ENCODE measurements at places on chromosomes 6 and 20.

DNA sequence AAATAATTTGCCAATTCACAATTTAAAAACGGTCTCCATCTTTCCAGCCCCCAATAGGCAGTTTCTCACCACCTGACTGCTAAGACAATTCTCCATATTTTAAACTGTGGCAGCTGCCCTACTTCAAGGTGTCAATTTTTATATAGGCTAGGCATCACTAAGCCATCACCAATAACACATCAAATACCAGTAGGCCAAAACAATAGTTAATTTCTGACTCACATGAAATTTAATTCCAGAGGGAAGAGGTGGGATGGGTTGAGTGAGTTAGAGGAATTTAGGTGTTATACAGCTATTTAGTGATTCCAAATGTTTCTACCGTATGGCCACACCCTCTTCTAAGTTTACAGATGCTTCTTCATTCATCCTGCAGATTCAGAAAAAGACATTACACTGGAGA, 49.9 kb downstream of the GFRAL start:
- DNase-seq = no peak

DNA sequence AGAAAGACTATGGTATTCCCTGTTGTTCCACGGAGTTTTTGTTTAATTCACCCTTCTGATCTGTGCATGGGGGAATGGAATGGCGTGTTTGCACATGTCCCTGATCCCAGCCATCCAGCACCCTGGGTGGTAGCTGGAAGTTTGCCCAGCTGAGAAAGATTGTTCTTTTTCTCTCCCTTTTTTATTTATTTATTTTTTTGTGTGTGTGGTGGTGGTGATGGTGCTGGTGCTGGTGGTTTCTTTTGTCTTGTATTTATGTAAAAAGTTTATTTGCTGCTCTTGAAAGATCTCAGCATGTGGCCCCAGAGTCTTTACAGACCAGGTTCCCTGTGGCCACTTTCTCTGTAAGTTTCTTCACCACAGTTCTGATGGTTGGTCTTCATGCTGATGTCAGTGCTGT, 372.6 kb downstream of the UTRN start:
- no peak for DNase-seq

GRCh38 chr20:24773168-24773567, 175.9 kb upstream of the CST7 start:
- no peak for DNase-seq

GRCh38 chr6:7731294-7731693, 5.4 kb downstream of the BMP6 start:
- no peak for DNase-seq

DNA sequence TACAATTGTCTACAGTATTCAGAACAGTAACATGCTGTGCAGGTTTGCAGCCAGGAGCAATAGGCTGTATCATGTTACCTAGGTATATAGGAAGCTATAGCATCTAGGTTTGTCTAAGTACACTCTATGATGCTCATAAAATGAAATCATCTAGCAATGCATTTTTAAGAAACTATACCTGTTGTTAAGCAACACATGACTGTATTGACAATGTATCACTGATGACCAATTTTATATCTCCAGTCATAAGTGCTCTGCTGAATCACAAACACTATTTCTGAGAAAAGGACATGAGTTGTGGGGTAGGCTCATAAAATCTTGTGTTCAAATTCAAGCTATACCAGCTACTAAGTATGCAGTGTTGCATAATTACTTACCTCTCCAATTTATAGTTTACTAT, 501.3 kb downstream of the CD109 start:
- no peak for DNase-seq

DNA sequence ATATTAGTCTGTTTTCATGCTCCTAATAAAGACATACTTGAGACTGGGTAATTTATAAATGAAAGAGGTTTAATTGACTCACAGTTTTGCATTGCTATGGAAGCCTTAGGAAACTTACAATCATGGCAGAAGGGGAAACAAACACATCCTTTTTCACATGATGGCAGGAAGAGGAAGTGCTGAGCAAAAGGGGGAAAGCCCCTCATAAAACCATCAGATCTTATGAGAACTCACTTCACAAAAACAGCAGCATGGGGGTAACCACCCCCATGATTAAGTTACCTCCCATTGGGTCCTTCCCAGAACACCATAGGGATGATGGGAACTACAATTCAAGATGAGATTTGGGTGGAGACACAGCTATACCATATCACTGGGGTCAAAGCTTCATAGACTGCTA, 254.2 kb downstream of the ERMARD start:
- no peak for DNase-seq

- DNase-seq = no peak
Observed at GRCh38 chr6:4459032-4459431, 317.2 kb upstream of the CDYL start.

DNA sequence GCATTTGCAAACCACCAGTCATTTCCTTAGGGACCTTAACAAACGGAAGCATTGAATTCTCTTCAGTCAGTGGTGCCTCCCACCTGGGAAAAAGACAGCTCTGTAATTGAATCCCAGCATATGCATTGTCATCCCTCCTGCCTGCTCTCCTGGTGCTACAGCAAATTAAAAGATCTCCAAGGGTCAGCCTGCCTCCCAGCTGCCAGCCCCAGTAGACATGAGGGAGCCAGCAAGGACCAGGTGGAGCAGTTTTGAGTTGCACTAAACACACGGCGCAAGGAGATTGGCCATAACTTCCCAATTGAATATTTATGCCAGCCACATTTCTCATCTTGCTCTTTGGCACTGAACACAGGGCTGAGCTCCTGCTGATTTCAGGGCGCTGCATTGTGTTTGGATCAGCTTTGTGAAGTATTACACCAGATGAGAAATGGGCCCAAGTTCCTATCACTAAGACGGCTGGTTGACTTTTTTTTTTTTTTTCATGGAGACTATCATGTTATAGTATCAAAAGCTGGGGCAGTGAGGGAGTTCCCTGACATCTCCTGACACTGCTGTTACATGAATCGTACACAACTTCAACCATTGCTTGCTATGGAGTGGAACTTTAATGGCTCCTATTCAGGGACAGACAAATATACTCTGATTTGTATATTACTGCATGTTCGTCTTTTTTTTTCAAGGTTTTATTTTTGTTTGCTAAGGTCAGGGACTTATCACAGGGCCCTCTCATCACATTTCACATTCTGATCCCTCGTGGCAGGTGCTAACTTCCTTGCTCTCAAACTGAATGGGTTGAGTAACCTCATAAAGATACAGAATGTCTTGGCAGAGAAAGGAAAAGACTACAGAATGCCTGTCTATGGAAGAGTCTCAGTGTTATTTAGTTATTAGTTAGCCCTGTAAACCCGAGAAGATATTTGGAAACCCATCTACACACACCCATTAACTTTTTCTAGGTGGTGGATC, 191.1 kb downstream of the EYA4 start:
- no peak for DNase-seq

DNA sequence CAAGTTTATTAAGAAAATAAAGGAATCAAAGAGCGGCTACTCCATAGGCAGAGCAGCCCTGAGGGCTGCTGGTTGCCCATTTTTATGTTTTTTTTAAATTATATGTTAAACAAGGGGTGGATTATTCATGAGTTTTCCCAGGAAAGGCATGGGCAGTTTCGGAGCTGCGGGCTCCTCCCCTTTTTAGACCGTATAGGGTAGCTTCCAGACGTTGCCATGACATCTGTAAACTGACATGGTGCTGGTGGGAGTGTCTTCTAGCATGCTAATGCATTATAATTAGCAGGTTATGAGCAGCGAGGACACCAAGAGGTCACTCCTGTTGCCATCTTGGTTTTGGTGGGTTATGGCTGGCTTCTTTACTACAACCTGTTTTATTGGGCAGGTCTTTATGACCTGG, 301.8 kb downstream of the TFAP2C start:
- DNase-seq = no peak

DNA sequence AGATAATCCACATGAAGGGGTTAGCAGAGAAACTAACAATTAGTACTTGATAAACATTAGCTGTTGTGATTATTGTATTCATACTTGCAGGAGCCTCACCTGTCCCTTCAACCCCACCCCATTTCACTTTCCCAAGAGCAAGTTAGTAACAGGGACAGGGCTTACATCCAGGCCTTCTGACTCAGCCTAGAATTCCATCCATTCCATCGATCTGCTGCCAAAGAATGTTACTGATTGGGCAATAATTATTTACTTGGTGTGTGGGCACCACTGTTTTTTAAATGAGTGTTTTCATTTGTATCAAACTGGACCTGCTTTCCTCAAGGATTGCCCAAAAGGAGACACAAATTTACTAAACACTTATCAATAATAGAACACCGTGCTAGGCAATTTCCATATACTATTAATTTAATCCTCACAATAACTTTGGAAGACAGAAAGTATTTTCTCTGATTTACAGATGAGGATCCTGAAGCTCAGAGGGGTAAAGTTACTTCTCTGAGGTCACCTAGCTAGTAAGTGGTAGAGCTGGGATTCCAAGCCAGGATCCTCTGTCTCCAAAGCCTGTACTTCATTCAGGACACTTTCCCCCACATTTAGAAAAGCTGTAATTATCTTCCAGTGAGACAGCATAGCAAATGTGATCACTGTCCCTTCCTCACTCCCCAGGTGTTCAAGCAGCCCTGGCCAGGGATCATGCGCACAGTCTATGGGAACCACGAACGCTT, 32.8 kb downstream of the GSS start:
- DNase-seq = no peak

- DNase-seq = no peak
Observed at GRCh38 chr6:93794166-93794565, 374.8 kb upstream of the EPHA7 start.

DNA sequence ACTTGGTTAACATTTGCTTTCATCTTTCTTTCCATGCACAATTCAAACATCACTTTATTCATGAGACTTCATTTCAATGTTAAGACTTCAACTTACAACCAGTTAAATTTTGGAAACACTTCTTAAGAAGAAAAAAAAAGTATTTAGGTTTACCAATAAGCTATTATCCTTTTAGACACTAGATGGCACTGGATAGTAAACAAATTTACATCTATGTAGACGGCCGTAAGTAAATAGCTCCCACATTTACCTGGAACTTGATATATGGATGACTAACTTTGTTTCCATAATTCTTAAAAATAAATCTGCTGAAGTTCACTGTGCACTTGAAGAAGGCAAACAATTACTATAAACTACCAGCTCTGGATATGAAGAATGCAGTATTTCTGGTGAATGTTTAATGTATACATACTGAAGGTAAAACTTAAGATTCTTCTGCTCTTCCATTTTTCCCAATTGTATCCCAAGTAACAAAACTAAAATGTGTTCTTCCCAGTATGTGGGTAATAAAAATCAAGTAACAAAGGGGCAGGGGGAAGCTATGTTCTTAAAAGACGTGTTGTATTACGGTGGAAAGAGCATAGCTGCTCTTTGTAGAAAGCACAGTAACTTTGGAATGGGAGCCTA, 130.6 kb upstream of the C6orf118 start:
- DNase-seq = no peak

- no peak for DNase-seq
Observed at GRCh38 chr6:150720774-150721233, 121.1 kb downstream of the PLEKHG1 start.

DNA sequence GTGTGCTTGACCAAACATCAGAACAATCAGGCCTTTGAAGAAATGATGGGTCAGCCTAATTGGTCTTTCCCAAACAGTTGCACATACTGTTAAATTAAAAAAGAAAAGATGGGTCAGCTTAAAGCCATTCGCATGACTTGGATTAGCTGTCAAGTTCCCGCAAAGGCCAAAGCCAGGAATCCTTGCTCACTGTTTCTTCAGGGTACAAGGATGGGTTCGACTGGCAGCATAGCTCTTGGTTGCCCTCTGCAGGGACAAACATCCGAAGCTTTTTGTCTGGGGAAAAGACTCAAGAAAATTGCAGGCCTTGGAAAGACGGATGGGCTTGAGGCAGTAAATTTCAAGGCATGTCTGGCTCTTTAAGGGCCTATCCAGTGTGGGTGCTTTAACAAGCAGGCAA, 168.0 kb downstream of the HDGFL1 start:
- no peak for DNase-seq

DNA sequence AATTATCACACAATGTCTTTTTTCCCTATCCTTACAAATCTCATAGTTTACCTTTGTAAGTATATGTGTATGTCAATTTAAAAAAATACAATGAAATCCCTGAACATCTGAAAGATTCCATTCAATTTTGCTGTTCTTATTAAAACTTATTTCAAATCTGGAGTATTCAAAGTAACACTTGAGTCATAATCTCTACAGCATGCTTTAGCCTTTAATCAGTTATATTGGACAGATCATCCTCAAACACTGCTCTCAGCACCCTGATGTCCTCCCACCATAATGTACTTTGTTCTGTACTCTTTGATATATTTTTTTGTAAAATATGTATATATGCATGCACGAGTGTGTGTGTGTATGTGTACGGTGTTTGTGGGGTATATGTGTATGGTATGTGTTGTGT, 83.0 kb upstream of the RPS6KA2 start:
- no peak for DNase-seq

DNA sequence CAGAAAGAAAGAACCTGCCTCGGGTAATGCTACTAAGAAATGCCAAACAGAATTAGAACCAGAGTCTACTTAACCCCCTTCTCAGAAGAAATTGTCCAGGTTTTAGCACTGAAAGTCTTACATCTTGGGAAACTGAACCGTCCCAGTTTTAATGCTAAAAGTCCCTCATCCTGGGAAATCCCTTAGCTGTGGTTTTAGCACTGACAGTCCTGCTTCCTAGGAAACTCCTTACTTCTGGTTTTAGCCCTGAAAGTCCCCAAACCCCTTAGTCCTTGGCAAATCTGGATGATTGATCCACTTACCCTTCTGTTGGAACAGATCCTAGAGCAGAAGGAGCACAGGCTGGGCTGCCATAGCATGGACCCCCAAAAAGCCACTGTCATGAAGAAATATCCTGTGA, 4.8 kb upstream of the TMEM14A start:
- no peak for DNase-seq

GRCh38 chr6:116008470-116009243, 52.0 kb downstream of the FRK start:
- DNase-seq = no peak

DNA sequence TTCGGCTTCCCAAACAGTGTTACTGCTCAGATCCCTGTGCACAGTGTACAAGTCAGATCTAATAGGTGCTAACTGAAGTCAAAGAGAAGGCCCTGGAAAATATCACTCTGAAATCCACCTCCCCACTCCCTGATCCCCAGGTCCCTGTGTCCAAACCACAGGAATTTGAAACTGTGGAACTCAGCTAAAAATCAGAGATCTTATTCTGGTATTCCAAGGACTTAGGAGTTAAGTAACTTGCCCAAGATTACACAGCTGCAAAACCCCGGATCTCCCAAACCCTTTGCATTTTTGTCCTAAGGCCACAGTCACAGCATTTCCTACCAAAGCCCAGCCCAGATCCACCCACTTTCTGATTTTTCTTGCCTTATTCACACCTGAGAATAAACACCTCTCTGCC, 32.3 kb upstream of the SLC23A2 start:
- DNase-seq = no peak

DNA sequence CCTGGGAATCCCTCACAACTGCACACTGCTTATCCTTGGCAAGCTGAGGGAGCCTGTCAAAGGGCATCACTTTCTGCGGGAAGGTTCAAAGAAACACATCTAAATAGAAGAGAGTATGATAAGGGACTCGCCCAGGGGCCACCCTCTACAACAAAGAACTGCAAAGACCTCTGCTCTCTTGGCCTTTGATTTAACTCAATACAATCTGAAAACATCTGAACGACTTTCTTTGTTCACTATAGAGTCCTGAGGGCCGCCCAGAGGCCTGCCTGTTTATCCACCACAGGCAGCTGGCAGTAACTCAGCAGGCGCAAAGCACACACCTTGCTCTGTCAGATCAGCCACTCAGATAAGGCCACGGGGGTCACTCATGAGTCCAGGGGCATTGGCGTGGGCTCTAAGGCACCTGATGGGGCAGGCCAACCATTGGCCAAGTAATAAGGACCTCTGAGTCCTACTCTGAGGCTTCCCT, 139.3 kb downstream of the UNC5CL start:
- no peak for DNase-seq
